ENCODE measurements at places on chromosomes 11 and 22.

GRCh38 chr11:79419120-79419519 is 21.7 kb downstream of the TENM4 start:
- no peak for DNase-seq

DNA sequence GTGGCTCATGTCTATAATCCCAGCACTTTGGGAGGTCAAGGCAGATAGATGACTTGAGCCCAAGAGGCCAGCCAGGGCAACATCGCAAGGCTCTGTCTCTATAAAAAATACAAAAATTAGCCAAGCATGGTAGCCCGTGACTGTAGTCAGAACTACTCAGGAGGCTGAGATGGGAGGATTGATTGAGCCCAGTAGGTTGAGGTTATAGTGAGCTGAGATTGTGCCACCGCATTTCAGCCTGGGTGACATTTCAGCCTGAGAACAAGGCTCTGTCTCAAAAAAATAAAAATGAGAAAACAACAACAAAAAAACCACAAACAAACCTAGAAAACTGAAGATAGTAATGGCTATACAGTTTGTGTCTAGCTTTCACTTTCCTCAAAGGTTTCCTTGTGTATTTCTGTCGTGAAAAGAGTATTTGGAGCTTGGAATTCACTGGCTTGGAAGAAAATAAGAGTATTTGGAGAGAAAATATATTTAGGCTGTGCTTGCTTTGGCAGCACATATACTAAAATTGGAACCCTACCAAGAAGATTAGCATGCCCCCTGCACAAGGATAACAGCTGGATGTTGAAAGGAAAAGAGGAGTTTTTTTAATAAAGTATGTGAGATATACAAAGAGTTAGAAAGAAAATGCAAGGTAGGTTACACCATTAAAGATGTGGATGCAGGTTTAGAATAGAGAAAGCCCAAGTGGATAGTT is 3.9 kb upstream of the BIRC3 start:
- no peak for DNase-seq

DNA sequence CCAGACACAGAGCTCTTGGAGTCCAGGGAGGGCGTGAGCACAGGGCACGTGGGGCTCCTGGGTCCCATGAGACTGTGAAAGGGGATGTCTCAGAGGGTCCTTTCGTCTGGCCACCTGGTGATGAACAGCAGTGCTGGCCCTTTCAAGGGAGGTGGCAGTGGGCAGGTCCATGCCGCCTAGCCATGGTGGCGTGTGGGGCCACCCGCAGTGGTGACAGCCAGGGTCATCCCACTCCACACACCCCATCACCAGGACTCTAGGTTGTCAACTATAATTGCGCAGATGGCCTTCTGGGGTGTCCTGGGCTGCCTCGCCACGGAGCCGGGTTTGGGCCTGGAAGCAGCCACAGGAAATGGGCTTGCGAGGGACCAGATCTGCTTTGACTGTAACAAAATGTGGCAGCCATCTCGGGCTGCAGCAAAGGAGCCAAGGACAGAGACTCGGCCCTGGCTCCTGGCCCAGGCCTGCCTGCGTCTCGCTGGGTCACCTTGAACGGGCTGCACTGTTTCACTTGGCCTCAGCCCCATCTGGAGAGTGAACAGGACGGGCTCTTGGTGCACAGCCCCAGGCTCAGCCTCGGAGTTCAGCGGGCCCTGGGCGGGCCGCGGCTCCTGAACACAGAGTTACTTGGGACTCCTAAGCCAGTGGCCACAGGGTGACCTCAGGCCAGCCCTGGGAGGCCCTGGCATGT is 1350.5 kb downstream of the BRD1 start:
- DNase-seq = no peak

DNA sequence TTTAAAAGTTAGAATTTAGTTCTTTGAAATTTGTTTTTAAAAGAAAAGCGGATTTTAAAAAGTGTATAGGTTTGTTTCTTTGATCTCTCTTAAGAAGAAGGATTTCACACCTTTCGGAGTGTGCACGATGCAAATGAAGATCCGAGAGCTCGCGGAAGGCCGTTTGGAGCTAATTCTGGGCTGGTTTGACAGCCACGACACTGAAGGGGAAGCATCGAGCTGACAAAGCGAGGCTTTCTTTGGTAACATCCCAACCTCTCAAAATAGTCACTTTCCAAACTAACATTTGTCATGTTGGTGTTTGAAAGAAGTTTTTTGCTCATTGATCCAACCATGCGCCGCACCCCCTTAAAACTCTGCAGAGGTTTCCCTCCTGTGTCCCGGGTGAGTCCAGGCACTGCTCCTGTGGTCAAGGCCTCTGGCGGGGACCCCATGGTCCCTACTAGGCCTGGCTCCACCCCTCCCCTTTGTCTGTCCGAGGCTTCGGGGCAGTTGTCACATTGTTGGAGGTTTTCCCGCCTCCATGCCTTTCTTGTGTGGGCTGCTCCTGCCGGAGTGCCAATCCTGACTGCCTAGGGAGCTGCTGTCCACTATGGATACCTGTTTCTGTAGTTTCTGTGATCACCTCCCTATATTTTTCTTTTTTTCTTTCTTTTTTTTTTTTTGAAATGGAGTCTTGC is 39.7 kb downstream of the MPPED1 start:
- no peak for DNase-seq

DNA sequence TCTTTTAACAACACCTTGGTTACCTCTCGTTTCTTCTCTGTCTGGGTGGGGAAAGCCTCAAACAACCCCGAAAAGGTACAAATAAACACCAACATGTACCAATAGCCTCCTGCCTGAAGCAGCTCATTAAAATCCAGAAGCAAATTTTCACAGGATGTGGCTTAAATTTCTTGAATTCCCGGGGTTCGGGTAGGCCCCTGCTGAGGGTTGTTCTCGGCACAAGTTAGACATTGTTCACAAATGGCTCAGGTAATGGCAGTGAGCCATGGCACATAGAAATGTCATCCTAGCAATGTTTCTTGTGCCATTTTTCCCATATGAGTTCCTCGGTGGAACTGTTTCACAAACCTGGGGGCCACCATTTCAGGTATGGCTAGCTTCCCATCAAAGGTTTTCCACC is 19.7 kb upstream of the GLYATL1 start:
- DNase-seq = no peak

DNA sequence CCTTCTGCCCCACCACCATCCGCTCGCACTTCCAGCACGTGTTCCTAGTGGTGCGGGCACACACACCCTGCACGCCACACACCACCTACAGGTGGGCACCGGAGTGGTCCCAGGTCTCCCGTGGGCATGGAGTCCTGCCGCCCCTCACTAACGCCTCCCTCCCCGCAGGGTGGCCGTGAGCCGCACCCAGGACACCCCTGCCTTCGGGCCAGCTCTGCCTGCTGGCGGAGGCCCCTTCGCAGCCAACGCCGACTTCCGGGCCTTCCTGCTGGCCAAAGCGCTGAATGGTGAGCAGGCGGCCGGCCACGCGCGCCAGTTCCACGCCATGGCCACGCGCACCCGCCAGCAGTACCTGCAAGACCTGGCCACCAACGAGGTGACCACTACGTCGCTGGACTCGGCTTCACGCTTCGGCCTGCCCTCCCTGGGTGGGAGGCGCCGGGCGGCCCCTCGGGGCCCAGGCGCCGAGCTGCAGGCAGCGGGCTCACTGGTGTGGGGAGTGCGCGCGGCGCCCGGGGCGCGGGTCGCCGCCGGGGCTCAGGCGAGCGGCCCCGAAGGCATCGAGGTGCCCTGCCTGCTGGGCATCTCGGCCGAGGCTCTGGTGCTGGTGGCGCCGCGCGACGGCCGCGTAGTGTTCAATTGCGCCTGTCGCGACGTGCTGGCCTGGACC is 8.5 kb downstream of the SIPA1 start:
- no peak for DNase-seq
